Activated CD4-positive, CD25-positive, alpha-beta regulatory T cell (primary cell): ENCODE measurements at places on chromosomes 6 and 20.

DNA sequence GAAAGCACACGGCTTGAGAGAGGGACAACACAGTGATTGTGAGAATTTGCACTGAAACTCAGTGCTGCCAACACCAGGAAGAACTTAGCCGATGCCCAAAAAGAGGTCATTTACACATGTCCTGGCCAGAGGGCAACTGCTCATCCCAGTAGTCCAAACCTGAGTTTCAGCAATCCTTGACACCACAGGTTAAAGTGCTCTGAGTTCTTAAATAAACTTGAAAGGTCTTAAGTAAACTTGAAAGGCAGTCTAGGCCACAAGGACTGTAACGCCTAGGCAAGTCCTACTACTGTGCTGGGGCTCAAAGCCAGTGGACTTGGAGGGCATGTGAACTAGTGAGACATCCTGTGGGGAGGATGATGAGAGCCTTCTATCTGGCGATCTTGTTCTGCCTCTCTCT is 14.1 kb downstream of the SNX14 start:
- DNase-seq = no peak

GRCh38 chr6:44779130-44779826 is 391.8 kb downstream of the CDC5L start:
- DNase-seq = no peak

DNA sequence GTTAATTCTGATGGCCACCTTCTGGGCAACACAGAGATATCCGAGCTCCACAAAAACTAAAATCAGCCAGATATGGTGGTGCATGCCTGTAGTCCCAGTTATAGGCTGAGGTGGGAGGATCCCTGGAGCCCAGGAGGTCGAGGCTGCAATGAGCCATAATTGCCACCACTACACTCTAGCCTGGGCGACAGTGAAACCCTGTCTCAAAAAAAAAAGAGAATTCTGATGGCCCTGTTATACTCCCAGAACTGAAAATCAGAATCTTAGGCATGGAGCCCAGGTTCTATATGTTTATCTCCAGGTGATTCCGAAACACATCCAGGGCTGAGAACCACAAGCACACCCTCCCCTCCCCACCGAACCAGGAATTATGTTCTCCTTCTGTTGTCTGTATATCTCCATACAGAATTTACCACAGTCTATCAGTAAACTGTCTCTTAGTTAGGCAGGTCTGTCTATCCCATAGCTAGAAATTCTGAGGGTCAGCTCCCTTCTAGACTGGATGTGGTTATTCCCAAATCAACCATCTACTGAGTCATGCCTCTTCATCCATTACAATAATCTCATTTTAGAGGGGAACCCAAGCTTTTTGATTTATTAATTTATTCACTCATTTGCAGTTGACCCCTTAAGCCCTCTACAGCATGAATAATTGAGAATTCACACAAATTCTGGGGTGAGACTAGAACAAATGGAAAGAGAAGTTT is 24.8 kb upstream of the CCND3 start:
- DNase-seq = no peak

- no peak for DNase-seq
These were observed 82.3 kb downstream of the EPHA7 start for GRCh38 chr6:93337014-93337413.

- no peak for DNase-seq
These were observed 225.7 kb downstream of the HAO1 start for GRCh38 chr20:7714549-7714948.

GRCh38 chr6:168736039-168736438 is 295.1 kb downstream of the SMOC2 start:
- no peak for DNase-seq

- DNase-seq = no peak
These were observed 212.8 kb upstream of the FUT9 start for GRCh38 chr6:95802978-95803377.

DNA sequence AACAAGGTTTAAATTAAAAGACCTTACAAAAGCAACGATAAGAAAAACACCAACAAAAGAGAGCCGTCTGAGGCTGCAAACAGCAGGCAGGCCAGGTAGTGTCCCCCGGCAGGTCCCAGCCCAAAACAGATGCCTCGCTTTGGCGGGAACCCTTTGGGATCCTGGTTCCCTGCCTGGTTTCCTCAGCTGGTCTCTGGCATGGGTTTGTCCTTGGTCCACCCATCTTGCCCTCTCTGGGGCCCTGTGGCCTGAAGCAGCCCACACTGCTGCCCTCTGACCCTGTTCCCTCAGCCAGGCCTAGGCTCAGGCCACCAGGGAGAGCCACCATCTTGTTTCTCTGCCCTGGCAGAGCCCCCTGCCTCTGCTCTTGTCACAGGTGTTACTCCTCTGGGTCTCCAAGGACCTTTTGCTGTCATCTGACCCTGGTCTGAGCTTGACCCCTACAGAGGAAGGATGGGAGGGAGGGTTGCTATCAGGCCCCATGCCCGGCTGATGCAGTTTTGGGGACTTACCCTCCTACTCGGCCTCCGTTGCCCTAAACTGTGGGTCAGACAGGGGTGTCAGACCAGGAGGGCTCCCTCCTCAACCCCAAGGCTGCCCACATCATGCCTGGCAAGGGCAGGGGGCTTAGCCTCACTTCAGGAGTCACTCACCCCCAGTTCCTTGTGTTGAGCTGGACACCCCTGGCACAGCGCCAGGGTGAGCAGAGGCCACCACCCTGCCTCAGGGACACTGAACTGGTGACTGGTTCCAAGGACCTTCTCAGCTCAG is 30.6 kb upstream of the GRM4 start:
- no peak for DNase-seq

DNA sequence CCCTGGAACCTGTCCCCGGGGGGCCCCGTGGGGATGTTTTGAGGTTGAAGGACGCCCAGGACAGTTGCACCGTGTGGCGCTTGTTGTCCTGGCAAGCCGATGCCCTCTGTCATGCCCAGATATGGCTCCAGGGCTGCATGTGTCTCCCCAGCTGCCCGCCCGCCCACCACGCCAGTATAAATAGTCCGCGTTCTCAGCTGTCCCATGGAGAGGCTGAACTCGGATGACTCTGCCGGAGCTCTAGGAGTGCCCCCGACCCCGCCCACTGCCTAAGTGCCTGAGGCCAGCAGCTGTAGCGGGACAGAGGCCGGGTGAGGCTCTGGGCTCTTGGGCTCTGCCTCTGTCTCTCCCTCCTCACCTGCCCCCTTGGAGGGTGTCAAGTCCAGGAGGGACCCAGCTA is 83.0 kb upstream of the GATA5 start:
- no peak for DNase-seq

DNA sequence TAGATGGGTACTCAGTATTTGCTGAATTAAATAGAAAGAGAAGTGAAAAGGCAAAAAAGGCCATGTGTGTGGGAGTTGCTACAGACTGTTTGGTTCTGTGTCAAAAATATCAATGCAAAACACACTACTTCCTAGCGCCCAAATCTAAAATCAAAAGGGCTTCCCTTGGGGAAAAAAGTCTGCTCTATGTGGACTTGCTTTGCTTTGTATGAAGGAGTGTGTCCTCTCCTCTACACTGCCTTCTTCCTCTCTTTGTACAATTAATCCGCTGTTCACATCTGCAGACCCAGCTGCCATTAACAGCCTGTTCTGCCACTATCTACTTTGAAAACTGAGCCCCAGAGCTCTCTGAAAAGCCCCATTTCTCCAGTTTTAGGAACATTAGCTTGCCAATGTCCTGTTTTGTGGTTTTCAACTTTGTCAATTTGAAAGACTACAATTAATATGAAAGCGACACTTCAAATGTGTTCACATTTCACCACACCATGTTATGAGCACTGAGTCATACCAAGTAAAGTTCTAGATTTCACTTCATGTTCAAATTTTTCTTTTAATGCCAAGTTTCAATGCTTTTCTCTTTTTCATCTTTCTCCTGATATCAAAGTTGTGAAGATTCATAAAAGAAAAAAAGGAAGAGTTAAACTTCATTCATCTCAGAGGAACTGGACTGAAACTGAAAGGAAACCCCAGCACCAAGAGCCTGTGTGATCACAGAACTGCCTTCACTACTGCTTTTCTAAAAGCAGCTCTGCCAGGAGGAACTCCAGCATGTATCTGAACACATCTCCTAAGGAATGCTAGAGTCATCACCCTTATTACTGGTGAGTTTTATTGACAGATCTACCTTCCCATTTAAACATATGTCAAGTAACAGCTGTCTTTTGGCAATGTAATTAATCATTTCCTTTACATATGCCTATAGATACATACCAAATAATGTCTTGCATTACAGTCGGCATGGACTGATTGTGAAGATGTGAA is 102.6 kb downstream of the KIF13A start:
- DNase-seq = no peak

GRCh38 chr6:144379356-144379755 is 94.2 kb downstream of the UTRN start:
- no peak for DNase-seq

GRCh38 chr20:934186-934840 is 18.2 kb upstream of the ANGPT4 start:
- no peak for DNase-seq

DNA sequence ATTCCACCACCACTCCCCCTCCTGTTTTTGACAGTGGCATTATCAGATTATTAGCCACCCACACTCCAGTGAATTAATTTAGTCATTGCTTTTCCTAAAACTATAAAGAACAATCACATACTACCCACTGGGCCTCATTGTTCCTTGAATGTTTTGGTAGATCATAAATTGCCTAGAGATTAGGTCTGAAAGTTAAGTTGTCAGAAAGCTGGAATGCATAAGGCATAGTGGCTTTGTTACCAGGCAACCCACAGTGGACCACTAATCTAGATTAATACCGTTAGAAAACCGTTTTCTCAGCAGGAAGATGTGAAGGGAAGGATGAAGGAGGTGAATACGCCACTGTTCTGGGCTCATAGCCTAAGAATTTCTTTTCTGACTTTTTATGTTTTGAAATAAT is 75.6 kb downstream of the SAMD3 start:
- no peak for DNase-seq

DNA sequence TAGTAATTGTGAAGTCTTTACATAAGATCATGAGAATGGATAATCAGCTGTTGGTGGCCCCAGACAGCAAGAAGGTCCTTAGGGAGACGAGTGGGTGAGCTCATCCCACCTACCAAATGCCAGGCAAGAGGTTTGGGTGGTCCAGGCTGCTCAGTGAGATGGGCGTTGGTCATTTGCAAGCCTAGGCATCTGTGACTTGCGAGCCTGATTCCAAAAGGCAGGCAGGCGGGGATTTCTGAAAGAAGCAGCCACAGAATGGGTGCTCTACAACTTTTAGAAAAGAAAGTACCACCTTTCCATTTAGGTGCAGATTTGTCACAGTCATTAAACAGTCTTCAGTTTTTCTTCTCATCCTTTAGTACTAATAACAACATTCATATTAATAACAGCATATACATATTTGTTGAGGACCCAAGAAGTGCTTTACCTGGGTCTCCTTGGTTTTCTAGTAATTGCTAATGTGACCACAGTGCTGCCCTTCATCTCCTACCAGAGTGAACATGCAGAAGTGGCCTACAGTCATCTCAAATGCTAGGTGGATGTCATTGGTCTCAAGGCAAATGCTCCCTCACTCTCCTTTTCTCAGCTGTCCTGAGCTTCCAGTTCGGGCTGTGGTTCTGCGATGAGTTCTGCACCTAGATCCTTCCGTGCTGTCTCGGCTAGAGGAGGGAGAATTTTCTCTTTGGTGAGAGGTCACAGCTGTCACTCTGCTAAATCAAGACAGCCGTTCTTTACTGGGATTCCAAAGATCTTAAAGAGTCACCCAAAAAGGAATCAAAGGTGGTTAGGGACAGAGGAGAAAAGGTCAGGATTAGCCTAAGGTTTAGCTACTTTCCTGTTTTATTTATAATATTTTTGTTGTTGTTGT is 2.7 kb downstream of the WRNIP1 start:
- DNase-seq = no peak

DNA sequence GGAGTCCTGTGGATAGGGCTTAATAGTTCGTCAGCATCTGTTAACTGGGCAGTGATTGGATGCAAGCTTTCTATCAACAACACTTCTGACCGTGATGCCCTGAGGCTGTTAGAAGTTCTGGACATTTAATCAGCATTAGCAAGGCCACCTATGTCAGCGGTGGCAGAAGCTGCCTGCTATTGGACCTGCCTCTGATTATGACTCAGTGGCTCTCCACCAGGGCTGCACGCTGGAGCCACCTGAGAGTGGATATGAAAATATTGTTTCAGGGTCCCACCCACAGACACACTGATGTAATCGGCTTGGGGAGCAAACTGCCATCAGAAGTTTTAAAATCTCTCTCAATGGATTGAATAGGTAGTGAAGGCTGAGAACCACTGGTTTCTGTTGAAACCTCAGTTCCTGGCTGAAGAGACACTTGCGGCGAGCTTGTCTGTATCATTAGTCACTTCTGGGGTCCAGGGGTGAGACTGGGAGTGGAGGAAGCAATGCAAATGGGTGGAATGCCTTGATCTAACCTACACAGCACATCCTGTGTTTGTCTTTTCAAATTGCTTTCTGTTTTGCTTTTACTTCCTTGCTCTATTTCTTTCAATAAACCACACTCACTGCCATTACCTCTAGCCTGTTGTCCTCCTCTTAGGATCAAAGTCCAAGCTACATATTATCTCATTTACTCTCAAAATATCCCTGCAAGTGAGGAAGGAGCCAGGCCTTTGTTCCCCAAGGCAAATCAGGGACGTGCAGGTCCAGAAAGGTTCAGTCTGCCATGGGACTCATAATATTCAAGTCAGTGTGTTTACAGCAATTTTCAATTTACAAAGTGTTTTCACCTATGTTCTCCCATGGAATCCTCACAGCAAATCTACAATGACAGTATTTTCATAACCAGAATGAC is 4.2 kb downstream of the CLIC5 start:
- no peak for DNase-seq

DNA sequence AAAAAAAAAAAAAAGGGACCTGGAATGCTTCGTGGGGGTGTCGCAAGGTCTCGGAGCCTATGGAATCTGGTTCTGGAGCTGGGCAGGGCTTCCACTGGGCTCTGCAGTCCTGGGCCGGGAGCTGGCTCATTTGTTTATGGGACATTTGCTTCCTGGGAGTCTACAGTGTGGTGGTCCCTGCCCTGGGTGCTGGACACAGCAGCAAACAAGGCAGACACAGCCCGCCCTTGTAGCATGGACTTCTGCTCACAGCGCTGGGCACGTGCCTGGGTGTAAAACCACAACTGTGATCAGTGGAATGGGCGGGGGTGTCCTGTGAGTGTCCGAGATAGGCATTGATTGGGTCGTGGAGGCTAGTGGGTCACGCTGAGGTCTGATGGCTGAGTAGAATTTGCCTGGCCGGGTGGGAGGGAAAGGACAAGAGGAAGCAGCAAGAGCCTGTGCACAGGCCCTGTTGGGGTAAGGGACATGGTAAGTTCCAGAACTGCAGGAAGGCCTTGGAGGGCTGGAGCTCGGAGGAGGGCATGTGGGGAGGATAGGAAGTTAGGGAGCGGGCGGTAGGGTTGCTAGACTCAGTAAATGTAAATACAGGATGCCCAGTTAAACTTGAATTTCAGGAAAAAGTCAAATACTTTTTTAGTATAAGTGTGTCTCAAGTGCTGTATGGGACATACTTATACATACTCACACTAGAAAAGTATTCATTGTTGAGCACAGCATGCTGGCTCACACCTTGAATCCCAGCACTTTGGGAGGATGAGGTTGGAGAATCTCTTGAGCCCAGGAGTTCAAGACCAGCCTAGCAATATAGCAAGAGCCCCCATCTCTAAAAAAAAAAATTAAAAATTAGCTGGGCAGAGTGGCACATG is 61.3 kb upstream of the PMEPA1 start:
- DNase-seq = no peak
